ENCODE measurements at places on chromosomes 3 and 15.

- DNase-seq: no peak
These were observed 46.1 kb upstream of the RASGRP1 start for GRCh38 chr15:38610748-38611147.

- no peak for DNase-seq
These were observed 76.3 kb upstream of the UMPS start for GRCh38 chr3:124653797-124654469.

DNA sequence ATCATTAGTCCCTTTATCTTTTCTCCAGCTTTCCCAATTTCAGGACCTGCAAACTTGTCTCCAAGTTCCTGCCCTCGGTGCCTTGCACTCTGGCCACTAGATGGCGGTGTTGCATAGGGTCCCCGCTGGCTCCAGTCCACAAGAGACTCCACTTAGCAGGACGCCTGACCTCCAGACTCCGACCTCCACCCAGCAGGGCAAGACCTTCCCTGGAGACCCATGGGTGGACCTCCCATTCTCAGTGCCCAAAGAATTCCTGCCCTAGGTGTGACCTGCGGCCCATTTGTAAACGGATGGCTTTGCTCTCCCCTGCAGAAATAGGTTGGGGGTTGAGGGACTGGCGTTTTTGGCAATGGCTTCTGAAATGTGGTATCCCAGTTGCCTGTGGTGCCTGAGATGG lies 82.6 kb downstream of the LSM3 start:
- DNase-seq: peak; percentile 89

DNA sequence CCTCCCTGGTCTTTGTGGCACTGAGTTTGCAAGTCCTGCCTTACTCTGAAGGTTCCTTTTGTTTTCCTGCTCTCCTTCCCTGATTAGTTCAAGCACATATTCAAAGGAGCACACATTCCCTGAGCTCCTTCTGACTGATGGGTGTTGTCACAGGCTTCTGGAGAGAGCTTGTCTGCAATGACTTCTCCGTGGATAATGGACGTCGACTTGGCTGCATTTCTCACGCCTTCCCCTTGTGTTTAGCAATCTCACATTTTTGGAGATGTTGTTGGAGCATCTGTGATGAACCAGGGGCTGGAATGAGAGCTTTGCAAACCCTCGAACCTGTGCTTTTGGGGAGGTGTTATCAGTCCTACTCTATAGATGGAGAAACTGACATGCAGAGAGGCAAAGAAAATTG lies 375.4 kb upstream of the PROK2 start:
- no peak for DNase-seq

DNA sequence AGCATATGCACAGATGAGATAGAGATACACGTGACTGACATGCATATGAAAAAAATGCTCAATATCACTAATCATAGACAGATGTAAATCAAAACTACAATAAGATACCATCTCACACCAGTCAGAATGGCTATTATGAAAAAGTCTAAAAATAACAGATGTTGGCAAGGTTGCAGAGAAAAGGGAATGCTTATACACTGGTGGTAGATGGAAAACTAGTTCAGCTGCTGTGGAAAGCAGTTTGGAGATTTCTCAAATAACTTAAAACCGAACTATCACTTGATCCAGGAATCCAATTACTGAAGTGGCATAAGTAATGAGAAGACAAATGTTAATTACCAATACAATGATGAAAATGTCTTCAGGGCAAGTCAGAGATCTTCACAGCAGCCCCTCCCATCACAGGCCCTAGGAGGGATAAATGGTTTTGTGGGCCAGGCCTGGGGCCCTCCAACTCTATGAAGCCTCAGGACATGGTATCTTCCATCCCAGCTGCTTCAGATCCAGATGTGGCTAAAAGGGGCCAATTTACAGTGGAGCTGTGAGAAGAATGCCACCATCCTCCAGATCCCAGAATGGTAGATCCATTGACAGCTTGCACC lies 71.4 kb upstream of the PLSCR4 start:
- no peak for DNase-seq

DNA sequence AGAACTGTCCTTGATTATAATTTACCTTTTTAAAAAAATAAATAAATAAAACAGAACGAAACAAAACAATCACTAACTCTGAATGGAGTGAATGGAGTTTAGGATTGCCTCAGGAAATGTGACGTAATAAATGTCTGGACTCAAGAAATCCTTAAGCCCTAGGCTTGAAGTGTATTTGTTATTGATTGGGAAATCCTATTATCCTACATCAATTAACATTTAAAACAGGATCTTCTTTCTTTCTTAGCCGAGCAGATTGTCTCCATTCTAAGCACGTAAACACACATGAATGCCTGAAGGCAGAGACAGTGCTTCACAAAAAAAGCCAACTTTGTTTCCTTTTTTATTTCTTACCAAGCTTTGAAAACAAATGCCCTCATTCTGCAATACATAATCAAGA lies 33.4 kb downstream of the KAT2B start:
- DNase-seq: no peak

DNA sequence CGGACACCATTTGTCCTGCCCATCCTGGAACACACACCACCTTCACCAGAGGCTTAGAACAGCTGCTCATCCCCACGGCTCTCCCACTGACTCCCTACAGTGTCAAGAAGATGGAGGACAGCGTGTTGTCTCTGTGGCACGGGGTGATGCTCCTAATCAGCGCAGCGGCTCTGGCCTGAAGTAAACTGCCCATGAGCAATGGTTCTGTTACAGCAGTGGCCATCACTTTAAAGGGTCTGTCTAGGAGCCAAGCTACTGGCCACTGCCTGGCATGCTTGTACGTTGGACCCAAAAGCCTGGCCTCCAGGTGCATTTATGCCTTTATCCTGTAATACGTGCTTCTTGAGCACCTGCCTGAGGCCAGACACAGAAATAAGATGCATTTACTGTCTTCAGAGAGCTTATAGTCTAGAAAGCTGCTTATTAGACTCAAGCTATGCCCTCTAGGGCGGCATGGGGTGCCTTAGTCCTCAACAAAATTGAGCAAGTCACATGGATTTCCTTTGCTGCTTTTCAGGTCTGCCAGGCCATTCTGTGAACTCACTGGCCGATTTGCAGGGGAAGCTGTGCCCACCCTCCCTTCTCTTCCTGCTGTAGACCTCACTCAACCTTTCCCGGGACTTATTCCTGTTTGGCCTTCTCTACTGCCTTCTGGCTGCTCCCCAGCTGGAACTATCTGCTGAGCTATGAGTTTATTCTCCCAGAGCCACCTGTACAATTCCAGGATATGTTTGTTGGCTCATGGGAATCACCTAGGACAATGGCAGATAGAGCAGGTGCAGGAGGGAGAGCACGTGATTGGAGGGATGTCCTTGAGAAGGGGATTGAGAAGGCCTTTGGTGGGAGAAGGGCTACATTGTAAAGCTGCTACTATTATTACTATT lies 51.9 kb downstream of the STARD5 start:
- DNase-seq: no peak

DNA sequence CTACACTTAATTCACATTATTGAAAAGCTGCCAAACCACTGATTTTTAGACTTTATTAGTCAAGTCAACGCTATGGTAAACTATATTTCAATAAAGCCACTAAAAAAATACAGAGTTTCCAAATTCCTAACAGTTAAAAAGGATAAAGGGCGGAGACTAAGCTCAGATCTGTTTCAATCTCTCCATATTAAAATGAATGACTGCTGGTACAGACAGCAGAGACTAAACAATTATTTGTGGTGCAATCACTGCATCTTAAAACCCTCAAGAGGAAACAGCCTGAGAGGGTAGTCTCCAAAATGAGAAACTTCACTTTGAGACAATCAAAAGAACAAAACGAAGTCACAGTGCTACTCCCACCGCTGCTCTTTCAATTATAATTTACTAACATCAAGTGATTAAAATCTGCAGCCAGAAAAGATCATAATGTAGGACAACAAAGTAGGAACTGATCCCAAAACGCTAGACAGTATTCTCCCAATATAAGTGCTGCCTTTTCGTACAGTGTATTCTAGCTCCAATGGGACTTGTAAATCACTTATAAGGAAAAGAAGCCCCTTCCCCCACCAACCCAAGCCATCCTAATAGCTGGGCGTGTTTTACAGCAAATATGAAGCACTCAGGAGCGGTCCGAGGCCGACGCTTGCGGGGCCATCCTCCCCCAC lies 1.2 kb downstream of the UBP1 start:
- DNase-seq: no peak

DNA sequence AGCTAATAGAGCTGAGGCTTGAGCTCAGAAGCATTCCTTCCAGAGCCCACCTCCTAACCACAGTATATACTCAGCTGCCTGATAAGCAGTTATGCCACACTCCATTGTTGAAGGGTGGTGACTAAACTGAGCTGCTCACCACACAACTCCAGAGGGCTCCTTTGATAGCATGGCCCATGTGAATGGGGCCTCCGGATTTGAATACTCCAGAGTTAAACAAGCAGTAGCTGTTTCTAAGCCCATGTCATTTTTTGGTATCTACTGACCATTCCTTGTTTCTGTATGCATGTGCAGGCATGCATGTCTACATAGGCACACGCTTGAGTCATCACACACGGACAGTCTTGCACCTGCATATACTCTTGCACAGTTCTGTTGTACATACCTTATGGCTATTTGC lies 28.9 kb downstream of the IGSF10 start:
- DNase-seq: no peak

- no peak for DNase-seq
These were observed 119.9 kb upstream of the FHIT start for GRCh38 chr3:61371123-61371522.

DNA sequence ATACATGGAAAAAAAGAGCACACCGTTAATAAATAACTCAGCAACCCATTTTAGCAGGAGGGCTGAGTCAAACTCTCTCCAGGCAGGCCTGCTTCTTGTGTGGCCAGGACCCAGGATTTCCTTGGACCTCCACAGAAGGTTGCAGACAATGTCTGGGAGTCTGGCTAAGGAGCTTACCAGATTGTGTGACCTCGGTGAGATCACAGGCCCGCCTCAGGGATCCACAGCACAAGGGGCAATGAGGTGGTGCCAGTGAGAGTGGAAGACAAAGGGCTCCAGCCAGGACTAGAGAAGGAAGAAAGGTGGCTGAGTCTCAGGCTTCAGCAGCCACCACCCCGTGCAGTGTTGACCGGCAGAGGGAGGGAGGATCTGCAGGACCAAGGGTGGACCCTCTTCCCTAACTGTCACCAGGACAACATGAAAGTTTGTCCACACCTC lies 32.2 kb upstream of the SEC22A start:
- DNase-seq: no peak

GRCh38 chr3:148093753-148094152 lies 604.0 kb upstream of the AGTR1 start:
- no peak for DNase-seq

GRCh38 chr15:37103475-37104423 lies 3.4 kb upstream of the MEIS2 start:
- DNase-seq: no peak

DNA sequence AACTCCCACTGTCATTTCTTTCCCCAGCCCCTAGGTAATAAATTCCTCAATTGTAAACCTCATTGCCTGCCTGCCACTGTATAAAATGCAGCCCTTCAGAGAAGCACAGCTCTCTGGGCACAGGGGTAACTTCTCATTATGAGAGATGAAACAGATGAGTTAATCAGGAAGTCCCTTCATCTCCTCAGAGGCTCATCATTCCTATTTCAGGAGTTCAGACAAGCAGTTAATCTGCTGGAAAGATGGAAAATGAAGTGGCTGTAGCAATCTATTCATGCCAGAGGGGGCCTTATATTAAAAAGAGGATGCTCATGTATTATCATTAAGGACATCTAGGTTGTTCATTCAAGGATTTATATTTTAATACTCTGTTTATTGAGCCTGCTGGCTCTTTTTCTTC lies 519.5 kb upstream of the LMCD1 start:
- DNase-seq: no peak

DNA sequence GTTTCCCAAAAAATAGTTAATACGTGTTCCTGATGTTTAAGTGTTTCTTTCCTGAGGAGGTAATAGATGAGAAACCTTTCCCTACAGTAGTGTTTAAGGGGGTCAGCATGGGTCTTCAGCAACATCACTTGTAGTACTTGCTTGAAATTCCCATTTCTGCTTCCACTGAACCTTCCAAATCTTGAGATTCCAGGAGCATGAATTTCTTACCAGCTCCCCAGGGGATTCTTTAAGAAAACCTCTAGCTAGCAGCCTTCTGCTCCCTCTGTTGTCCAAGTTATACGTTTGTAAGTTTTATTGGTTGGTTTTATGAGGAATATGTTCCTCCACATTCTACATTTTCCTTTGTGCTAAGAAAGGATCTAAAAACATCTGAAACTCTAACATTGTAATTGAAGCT lies 38.2 kb upstream of the ACP3 start:
- DNase-seq: no peak

DNA sequence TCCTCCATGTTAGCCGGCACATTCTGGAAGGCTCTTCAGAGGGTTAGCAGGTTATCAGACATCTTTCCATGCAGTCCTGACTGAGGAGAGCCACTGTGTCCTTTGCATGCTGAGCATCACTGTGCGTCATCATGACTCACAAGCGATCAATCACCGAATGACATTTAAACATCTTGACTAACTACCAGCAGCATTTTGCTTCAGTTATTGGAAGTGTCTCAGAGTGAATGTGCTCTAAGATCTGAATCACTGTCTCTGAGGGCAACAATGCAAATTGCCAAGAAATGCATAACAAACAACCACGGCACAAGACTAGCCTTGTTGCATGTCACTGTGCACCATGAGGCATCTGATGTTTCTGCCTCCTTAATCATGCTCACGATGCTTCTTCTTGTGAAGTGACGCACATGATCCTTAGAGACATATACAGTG lies 18.3 kb upstream of the ATP8B4 start:
- DNase-seq: no peak

GRCh38 chr3:68909719-68910118 lies 22.6 kb downstream of the TAFA4 start:
- no peak for DNase-seq

DNA sequence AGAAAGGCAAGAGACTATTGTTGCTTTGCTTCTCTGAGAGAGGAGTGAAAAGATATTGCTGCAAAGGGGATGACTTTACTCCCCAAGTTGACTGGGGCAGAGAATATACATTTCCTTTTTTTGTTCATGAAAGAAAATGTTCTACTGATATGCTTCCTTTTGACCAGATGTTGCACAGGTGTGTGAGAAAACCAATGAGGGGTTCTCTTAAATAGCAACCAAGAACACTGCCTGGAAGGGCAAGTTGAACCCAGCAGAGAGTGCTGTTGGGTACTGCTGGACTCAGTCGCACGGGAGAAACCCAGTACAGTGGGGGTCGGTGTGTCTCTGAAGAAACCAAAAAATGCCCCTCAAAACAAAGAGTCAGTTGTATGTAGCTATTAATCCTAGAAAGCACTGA lies 101.2 kb downstream of the CHST2 start:
- no peak for DNase-seq

- DNase-seq: peak; percentile 53
These were observed 37.8 kb upstream of the TRH start for GRCh38 chr3:129936757-129937156.

DNA sequence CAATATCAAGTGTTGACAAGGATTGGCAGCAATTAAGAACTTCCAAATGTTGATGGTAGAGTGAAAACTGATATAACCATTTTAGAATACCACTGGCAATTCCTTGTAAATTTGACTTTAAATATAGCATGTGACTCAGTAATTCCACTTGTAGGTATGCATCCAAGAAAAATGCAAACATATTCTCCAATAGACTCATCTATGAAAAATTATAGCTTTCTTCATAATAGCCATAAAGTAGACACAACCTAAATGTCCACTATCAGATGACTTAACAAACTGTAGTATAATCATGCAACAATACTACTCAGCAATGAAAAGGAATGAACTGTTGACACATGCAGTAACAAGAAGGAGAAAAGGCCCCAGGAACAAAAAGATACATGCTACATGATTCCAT lies 988.1 kb downstream of the FHIT start:
- no peak for DNase-seq

GRCh38 chr3:149278911-149279310 lies 54.5 kb downstream of the TM4SF18 start:
- DNase-seq: no peak
